ENCODE measurements at places on chromosomes 16 and 17. TPM values are rescaled to one million over a fixed set of nuclear protein-coding genes. Genes with fewer than 3 reads are reported as not detected.

Gene TMC7
- 0.84 TPM for polyA plus RNA-seq

Gene HID1
- 6.7 TPM for polyA plus RNA-seq

DNA sequence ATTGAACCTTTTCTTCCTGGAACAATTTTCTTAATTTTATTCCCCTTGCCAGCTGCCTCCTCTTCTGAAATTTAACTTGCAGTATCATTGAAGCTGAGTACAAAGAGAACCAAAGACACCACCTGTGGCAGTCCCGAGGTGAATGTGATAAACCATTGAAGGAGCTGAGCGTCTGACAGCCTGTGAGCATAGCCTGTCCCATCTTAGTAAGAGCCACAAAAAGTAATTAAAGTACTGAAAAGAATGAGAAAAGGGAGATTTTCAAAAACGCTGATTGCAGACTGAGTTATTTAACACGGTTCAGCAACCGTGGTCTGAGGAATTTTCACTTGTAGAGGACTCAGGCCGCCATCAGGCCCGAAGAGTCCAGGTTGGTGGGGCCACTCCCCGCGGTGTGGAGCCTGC, 27.2 kb upstream of the ST6GALNAC1 start:
- DNase-seq, result no peak

DNA sequence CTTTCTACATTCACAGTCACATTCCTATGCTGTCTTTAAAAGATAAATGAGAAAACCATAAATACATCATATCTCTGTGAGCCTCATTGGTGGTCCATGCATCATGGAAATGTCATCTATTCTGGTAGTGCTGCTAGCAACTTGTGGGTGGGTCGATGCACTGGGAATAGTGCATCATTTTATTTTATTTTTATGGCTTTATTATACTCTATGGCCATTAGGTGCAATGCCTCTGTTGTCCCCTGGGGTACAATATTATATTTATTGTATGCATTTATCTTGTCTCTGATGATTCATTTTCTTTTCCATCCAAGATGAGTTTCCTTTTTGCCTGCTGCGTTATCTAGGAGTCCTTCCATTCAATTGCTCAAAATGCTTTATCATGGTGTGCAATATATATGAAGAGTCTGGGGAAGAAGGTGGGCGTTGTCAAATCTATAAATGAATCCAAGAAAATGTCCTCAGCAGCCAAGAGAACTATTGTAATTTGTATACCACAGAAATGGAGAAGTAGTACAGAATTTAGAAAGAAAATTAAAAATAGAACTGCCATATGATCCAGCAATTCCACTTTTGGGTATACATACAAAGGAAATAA, 324.0 kb downstream of the KCNJ2 start:
- DNase-seq, result no peak

GRCh38 chr16:11450136-11450535, 104.9 kb downstream of the RMI2 start:
- DNase-seq, result no peak
